ENCODE measurements at places on chromosomes 6 and 20.

- DNase-seq: no peak
Observed at GRCh38 chr6:52230685-52231084, 13.6 kb downstream of the IL17F start.

GRCh38 chr6:112936504-112936903, 589.4 kb downstream of the RFPL4B start:
- DNase-seq: no peak

- no peak for DNase-seq
Observed at GRCh38 chr6:9503111-9503761, 911.6 kb downstream of the TFAP2A start.

GRCh38 chr20:54434196-54434595, 41.2 kb upstream of the DOK5 start:
- no peak for DNase-seq

DNA sequence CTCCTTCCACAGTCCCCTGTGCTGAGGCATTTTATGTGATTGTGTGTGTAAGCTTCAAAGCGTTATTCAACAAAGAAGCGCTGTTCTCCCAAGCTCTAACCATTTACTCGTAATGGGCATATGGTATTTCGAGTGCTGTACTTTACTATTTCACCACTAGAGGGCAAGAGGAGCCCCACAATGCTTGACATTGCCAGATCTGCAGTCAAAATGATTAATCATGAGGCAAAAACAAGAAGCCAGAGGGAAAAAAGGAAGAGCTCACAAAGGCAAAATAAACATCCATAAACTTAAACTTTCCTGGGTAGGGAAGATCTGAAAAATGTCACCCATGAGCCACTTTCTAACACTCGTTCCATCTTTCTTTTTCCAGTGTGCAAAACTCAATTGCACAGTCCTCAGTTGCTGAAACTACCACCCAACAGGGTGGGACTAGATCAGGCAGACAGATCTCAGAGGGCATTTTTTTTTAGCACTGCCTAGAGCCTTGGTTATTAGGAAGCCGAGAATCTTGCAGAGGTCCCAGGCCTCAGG, 215.0 kb upstream of the PLCB4 start:
- DNase-seq: peak; percentile 81

- DNase-seq: no peak
Observed at GRCh38 chr6:75604294-75604693, 2.6 kb downstream of the SENP6 start.

GRCh38 chr20:48817367-48818030, 10.3 kb downstream of the PREX1 start:
- DNase-seq: no peak

Measured in DMS 273 treated with DMSO at 0.1 percent for 48 hours (cell line).